Activated CD4-positive, alpha-beta T cell treated with anti-CD3 and anti-CD28 coated beads, Interleukin-2, Interleukin-4, amounts not matched to agents 100 ng/mL and 50 ng/mL, durations not matched to agents 16 hours and 8 hours (primary cell): ENCODE measurements at places on chromosomes 2 and 18.

- peak; percentile 4 for DNase-seq
These were observed 8.9 kb downstream of the STAM2 start for GRCh38 chr2:152166633-152167032.

- no peak for DNase-seq
These were observed 155.9 kb upstream of the MAP3K20 start for GRCh38 chr2:172919732-172920131.

GRCh38 chr2:1740716-1741589 is 3.4 kb downstream of the PXDN start:
- no peak for DNase-seq

GRCh38 chr2:69616755-69617154 is 26.8 kb downstream of the AAK1 start:
- DNase-seq: peak; percentile 46

DNA sequence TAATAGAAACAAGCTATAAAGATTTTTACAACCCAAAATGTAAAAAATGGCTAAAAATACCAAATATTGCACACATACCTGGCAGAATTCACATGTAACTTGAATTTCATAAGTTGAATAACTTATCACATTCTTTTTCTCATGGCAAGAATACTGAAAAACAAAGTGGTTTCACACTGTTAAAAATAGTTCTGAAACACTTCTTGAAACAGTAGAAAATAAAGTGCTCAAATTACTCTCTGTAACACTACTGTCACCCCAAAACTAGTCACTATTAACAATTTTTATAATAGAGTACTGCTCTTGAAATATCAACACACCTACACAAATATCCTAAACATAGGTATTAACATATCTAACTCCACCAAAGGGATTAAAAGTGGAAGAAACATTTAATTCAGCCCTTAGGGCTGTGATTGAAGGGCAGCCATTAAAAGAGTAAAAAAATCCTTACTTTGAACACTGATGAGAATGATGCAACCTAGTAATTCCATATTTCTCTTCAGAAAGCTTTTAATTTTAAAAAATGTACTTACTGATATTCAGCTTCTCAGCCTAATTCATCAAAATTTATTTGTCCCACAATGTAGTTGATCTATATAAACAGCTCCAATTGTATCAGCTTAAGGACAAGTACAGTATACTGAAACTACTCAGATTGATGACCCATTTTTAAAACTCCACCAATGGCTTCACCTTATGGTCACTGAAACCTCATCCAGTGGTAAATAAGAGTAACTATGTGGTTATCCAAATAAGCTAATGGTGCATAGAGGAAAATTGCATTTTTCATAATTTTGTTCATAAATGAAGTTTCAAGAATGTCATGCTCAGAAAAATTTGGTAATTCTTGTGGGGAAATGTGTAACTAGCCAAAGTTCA is 31.4 kb downstream of the ATF2 start:
- DNase-seq: no peak

GRCh38 chr18:62723666-62724281 is 8.4 kb downstream of the PHLPP1 start:
- no peak for DNase-seq

GRCh38 chr2:158120664-158121641 is 19.3 kb downstream of the UPP2 start:
- no peak for DNase-seq

DNA sequence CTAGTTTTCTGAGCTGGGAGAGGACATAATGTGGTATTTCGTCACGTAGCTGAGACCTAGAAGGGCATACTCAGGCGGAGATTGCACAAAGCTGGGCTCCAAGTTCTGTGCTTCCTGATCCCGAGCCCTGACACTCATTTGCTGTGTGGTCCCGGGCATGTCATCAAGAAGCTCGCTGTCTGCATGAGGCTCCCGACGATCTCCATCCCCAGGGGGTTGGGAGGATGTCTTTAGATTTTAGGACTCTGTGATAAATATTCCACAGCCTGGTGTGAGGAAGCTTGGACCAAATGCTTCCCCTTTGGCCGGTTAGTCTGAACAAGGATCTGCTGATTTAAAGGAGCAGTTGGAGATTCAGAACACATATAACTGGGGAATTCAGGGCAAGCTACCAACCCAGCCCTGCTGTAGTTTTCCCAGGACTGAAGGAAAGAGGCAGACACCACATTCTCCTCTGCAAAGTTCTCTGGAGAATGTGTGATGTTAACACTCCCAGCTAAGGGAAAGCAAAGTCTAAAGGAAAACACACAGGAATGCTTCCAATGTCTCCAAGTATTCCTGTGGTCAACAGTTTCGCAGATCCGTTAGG is 2.3 kb downstream of the KCNE4 start:
- DNase-seq: no peak

DNA sequence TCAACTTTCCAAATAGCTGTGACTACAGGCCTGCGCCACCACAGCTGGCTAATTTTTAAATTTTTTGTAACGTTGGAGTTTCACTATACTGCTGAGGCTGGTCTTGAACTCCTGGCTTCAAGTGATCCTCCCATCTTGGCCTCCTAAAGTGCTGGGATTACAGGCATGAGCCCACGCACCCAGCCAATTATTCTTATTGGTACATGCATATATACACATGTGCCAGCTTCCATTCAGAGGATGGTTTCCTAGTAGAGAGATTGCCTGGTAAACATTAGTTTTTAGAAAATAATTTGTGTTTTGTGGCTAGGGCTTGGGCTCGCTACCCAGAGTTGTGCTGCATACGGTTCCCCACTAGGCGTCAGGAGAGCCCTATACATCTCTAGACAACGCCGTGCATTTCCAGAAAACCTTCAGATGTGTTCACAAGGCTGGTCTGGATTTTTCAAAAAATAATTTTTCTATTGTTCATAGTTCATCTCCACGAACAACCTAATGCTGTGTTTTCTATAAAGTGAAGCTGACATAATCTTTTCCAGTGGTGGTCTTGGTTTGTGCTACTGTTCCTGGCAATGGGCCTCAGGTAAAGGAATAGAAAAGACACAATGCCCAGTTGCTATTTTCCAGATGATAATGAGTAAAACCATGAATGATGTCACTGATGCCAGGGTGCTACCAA is 14.6 kb upstream of the AFG3L2 start:
- peak; percentile 57 for DNase-seq

GRCh38 chr2:190413421-190413820 is 5.3 kb downstream of the MFSD6 start:
- DNase-seq: no peak

DNA sequence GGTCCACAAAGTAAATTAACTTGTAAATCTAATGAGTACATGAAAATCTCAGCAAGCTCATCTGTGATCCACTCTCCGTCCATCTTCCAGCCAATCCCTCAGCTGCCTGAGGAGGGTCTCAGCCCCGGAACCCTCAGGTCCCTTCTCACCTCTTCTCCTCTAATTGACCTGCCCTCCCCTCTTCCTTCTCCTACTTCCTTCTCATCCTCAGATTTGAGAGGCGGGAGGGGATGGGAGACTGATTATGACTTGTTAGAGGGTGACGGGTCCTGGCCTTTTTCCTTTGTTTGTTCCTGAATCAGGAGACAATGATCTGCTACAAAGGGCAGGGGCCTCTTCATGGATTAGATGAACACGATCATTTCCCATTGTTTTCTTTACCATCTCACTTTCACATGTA is 80.1 kb downstream of the CYBRD1 start:
- DNase-seq: no peak

- no peak for DNase-seq
These were observed 36.2 kb downstream of the TNS1 start for GRCh38 chr2:217966423-217967070.

DNA sequence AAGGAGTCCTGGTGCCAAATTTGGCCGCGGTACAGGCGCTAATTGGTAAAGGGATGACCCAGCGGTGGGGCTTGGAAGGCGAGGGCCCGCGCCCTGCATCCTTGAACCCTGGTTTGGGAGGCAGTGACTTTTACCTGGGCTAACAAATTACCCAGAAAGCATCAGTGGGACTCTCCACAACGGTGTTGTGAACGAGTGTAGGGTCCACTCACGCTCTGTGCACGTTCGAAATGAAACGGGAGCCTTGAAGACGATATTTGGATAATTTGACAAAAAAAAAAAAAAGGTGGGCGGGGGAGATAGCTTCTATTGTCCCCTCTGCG is 3.0 kb upstream of the PAX3 start:
- no peak for DNase-seq

DNA sequence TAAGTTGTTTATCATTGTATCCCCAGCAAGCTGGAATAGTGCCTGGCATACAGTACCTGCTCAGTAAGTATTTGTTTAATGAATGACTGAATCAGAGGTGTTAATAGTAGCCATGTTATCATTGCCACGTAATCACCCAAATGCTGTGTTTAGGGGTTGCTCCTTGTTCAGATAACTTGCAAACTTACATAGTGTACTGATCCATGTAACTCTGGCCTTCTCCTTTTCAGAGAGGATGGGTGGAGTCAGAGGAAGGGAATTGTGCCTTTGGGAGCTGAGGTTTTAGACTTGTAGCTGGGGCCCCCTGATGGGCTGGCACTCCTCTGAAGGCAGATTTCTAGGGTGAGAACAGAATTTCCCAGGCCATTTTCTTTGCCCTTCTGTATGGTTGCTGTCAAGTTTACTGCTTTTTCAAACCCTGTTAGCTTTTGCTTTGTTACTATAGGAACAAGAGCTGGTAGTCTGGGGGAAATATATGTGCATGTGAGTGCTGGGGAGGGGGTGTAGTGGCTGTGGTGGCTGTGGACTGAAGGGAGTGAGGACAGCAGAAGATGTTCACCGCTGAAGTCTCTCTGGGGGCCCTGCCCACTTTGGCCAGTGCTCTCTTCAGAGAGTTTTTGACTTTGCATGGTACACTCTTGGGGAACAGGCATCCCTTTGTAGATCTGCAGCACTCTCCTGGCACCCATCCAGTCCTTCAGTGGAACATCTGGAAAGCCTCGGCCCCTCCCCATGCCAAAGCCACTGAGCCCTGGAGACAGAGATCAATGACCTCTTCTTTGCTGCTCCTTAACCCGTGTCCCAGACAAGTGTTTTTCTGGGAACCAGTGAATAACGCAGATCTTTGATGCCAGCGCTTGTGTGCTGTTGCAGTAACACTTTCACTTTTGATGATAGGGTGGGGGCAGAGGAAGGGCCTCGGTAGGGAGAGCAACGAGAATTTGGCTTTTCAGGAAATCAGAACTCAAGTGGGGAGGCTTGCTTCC is 209.0 kb downstream of the PRKCE start:
- DNase-seq: peak; percentile 29

DNA sequence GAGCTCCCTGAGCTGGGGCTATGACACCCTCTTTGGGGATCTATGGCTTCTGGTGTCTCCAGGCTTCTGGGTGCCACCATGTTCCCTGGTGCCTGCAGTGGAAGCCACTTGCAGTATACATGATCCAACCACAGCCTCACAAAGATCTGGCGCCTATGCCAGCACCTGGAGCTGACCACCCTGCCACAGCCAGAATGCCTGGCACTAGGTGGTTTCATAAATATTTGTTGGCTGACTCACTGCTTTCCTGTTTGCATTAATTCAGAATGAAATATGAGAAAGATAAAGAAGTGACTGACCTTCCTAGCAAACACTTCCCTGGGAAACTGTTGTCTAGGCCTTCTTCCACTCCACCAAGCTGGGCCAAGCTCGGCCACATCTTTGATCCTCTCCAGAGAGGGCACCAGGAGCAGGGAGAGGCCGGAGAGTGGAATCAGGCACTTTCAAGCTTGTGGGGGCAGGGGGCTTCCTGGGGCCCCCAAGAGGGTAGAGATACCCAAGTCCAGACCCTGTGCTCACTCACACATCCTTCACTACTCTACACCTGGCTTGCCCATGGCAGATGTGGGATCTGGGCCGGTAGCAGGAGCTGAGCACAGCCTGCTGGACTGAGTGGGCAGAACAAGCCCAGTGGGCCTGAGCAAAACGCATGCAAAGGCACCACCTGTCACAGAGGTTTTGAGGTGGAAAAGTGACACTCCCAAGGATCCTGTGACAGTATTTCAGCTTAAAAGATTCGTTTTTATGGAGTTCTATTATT is 565.7 kb downstream of the SLC4A3 start:
- no peak for DNase-seq

GRCh38 chr2:203718087-203718486 is 11.6 kb downstream of the CD28 start:
- DNase-seq: peak; percentile 86

DNA sequence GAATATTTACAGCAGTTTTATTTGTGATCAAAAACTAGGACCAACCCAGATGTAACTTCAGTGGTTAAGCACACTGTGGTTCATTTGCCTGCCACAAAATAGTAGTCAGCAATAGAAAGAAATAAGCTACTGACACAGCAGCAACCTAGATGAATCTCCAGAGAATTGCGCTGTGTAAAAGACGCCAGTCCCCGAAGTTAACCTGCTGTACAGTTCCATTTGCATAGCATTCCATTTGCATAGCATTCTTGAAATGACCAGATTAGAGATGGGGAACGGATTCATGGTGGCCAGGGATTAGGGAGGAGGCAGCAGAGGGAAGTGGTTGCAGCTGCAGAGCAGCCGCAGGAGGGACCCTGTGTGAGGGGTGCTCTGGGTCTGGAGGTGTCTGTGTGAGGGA is 39.3 kb upstream of the NFATC1 start:
- DNase-seq: no peak

DNA sequence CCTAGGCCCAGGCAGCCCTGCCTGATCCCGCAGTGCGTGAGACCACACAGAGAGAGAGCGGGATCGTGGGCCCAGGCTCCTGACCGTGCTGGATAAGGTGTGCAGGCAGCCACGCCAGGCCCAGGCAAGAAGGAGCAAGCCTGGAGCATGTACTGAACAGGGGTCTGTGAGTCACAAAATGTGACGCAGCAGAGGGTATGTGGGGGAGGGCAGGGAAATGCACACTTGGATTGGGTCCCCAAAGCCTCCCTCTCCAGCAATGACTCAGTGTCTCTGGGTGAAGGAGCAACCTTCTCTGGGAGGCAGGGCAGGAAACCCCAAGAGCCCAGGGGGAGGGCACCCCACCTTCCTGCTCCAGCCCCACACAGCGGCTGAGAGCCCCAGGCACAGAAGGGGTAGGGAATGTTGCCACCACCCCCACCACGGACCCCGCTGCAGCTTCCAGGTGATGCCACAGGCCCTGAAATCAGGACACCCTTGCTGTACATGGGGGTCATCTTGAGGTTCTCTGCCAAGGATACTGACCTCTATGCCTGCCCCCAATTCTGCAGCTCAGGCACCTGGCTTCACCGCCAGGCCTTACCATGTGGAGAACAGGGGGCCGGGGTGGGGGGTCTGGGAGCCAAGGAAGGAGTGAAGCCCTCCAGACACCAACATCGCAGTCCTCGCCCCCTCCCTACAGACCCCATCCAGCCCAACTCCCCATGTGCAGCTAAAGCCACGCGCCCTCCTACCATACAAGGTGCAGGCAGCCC is 1.3 kb upstream of the GPC1 start:
- DNase-seq: peak; percentile 22
